ENCODE measurements at places on chromosomes 3 and 15. TPM values are rescaled to one million over a fixed set of nuclear protein-coding genes. Genes with fewer than 3 reads are reported as not detected.

DNA sequence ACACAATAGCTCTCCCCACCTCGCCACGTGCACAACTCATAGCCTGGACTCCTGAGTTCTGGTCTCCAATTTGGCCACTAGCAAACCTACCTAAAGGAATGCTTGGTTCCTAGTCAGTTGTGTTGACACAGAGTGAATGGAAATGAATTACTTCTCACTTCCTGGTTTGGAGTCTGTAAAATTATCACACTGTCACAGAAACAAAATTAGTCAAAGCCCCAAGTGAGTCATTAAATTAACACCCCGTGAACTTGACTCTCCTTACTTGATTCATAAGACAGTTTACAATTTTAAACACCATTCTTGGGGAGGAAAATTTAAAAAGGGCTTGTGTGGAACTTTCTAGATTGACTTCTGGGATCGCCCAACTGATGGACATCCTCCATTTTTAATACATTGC is 276.2 kb upstream of the CTNNB1 start:
- DNase-seq = no peak

DNA sequence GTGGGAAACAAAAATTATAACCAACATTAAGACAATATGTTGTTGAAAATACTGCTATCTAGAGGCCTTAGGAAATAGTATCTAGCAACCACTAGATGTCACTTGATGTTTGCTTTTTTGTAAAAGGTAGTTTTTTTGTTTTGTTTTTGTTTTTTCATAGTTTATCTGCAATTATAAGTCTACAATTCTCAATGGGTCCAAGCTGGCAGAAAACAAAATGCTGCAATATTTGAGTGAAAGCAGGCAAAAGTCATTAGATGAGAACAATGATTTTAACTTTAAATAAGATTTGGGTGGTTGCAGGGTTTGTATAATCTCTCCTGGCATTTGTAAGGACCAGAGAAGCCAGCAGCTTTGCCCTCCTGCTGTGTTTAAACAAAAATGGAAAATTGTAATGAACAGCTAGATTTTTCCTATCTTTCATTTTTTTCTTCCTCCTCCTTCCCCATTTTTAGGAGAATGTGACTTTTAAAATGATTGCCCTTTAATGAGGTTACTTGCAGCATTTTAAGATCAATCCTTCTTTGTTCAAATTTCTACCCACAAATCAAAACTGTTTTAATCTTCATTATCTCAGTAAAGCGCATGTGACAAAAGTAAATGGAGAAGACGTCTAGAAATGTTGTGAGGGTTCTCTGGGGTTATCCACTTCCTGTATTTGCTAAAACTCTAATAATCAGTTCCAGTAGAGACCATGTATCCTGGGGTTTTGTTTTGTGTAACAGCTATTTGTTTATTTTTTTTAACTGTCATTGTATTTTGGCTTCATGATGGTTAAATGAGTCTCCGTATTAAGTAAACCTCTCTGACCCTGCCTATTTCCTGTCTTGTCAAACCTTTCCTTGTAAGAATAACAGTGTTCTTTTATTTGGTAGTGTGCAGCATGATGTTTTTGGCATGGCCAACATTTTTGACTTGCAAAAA is 27.3 kb downstream of the DUT start:
- no peak for DNase-seq

GRCh38 chr3:153285982-153286381 is 124.0 kb downstream of the RAP2B start:
- DNase-seq = no peak

DNA sequence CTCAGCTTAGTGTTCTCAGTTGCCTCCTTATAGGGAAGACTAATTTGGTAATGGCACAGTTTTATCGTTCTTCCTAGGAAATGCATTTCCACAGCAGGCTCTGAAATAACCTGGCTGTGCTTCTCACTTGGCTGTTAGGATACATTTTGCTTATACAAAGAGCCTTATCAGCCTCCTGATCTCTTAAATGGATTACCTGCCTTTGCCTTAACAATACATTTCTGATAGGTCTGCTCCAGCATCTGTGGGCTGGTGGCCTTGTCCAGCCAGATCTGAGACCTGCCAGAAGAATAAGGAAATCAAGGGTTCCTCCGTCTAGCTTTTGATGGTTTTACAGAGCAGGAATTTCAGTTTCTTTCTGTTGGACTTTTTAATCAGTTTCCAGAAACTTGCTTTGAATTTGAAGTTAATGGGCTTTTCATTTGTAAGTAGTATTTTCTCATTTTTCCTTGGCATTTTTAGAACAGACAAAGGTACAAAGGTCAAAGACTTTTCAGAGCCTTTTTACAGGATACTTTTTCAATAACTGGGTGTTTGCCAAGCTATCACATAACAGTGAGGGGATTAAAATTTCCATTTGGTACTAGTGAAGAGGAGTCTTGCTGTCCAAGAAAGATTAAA is 116.3 kb downstream of the AKAP13 start:
- DNase-seq = no peak

Gene CD276
- 151 TPM for total RNA-seq

Gene RSL24D1
- total RNA-seq = 86.5 TPM
